ENCODE measurements at places on chromosomes 16 and 17.
A peak's percentile ranks its signal among the peaks of the same experiment; 100 is the strongest.

- DNase-seq = no peak
Measured at GRCh38 chr16:84895016-84895415, 75.2 kb downstream of the CRISPLD2 start.

DNA sequence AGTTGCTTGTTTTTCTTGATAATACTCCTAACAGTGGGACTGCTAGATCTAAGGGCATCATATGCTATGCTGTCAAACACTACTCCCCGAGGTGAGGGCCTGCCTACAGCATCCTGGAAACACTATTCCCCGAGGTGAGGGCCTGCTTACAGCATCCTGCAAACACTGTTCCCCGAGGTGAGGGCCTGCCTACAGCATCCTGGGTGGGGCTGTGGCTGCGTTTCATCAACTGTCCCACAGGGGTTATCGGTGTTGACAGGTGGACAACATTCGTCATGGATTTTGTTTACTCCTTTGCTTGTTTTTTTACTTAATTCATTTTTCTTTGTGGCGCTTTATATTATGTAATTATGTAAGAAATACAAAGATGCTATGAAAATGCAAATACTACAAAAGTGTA is 22.5 kb downstream of the NPRL3 start:
- no peak for DNase-seq

GRCh38 chr17:48002916-48003416 is 32.1 kb downstream of the CDK5RAP3 start:
- DNase-seq = peak; percentile 68

GRCh38 chr17:21171309-21171922 is 42.5 kb downstream of the TMEM11 start:
- no peak for DNase-seq

GRCh38 chr16:24253192-24253591 is 2.9 kb upstream of the CACNG3 start:
- peak; percentile 2 for DNase-seq

All from fibroblast of skin of abdomen (primary cell).